NCI-H510A treated with DMSO at 0.1 percent for 48 hours (cell line): ENCODE measurements at places on chromosomes 5 and 9.
A peak's percentile ranks its signal among the peaks of the same experiment; 100 is the strongest.

GRCh38 chr9:69317081-69317480, 7.9 kb upstream of the ENTREP1 start:
- DNase-seq: no peak

- no peak for DNase-seq
These were observed 14.7 kb downstream of the IL31RA start for GRCh38 chr5:55865831-55866230.

- peak; percentile 24 for DNase-seq
These were observed 47.1 kb upstream of the POU4F3 start for GRCh38 chr5:146291421-146292074.

DNA sequence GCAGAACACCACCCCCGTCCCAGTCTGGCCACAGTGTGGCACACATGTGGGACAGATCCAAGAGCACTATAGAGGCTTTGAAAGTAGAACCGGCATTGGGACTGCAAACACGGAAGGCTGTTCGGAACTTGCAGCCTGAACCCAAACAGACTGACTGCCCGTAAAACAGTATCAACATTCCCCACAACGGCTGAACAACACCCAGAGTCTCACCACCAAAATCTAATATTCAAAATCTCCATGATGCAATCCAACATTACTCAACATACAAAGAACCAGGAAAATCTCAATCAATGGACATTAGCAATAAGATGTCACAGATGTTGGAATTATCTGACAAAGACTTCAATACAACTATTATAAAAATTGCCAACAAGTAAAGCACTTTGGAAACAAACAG, 82.3 kb downstream of the ROR2 start:
- DNase-seq: no peak

- DNase-seq: peak; percentile 65
These were observed 55.3 kb upstream of the IL17B start for GRCh38 chr5:149434162-149435014.

GRCh38 chr5:82494942-82495341, 216.8 kb upstream of the RPS23 start:
- DNase-seq: no peak

GRCh38 chr5:107063511-107063910, 607.2 kb downstream of the EFNA5 start:
- DNase-seq: no peak

GRCh38 chr9:4333787-4334186, 33.9 kb upstream of the GLIS3 start:
- no peak for DNase-seq

DNA sequence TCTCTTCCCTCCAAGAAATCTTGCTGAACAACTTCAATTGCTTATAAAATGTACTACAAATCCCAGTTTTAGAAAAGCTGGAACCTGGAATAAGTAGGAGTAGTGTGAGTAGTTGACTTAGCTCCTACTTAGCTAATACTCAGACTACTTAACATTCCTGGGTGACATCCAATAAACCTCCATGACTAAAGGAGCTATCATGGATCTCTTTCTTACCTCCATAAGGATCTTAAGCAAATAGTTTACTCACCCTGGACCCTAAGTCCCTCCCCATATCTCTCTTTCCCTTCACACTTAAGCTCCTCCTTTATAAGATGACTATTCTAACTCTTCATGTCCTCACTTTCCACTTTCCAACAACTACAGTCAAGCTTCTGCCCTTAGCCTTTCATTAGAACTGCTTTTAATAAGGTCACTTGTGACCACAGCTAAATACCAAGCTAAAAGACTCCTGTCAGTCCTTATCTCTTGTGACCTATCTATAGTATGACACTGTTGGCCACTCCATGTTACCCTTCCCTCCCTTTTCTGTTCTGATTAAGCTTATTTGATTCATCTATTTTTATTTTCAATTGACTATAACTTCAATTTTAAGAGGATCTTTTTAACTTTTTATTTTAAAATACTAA, 194.9 kb downstream of the RFX3 start:
- no peak for DNase-seq

- DNase-seq: no peak
These were observed 221.6 kb downstream of the SH3GL2 start for GRCh38 chr9:17800418-17800817.

- no peak for DNase-seq
These were observed 145.4 kb downstream of the ENTREP1 start for GRCh38 chr9:69470186-69470977.

GRCh38 chr5:87949676-87950631, 318.7 kb downstream of the TMEM161B start:
- DNase-seq: no peak

DNA sequence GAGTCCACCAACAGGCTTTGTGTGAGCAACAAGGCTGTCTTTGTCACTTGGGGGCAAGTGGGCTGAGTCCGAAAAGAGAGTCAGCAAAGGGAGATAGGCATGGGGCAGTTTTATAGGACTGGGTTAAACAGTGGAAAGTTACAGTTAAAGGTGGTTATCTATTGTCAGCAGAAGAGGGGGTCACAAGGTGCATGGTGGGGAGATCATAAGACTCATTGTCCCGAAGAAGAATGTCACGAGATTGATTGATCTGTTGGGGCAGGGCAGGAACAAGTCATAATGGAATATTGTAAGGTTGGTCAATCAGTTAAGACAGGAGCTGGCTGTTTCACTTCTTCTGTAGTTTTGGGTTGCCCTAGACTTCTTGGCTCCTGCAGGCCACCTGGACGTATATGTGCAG, 7.6 kb upstream of the HMGCS1 start:
- no peak for DNase-seq

- DNase-seq: no peak
These were observed 173.2 kb downstream of the PBX3 start for GRCh38 chr9:125920402-125920801.

DNA sequence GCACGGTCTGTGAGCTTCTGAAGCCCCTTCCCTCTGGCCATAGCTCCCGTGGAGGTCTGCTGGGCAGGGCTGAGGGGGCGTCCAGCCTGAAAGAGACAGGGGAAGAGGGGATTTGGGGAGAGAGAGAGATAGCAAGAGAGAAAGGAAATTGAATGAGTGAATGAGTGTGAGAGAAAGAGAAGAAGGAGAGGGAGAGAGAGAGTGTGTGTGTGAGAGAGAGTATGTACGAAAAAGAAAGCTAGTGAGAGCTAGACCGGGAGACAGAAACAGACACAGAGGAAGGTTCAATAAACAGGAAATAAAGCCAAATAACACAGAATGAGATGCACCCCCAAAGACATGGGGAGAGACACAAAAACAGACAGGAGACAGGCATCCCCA, 37.4 kb downstream of the PAX5 start:
- no peak for DNase-seq

GRCh38 chr9:116901260-116901659, 214.2 kb downstream of the TRIM32 start:
- DNase-seq: no peak

DNA sequence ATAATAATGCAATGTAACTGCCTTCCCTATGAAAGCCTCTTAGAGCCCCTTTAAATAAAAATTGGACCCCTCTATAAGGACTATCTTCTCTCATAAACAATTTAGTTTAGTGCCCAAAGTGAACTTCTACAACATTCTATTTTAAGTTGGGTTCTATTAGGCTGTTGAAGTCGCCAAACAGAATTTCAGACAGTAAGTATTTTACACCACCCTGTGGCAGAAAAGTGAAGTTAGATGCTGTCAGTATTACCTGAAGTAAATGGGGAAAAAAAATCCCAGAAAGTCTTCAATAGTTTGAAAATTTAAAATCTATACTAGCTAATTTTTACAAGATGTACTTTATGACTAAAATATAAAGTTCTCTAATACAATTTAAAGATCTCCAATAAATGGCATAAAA, 29.5 kb downstream of the CAAP1 start:
- DNase-seq: no peak

- peak; percentile 78 for DNase-seq
These were observed 69.2 kb upstream of the CCDC180 start for GRCh38 chr9:97237951-97238889.

DNA sequence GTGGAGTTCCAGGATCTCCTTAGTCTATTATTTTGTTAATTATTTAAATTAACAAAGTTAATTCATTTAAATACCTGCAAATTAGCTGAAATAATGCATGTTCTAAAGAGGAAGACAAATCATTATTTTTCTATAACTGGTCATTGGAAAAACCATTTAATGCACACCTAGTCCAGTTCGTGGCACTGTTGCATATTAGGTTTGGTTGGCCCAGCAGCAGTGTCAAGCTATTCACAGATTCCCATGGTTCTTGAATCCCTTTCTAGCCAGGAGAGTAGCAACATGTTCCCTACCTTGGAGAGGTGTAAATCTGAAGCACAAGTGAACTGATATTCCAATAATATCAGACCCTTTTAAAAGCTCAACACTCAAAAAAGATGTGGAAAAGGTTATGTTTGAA, 155.2 kb downstream of the TMEM161B start:
- DNase-seq: no peak

- no peak for DNase-seq
These were observed 227.0 kb downstream of the ZNF608 start for GRCh38 chr5:124519396-124519795.

DNA sequence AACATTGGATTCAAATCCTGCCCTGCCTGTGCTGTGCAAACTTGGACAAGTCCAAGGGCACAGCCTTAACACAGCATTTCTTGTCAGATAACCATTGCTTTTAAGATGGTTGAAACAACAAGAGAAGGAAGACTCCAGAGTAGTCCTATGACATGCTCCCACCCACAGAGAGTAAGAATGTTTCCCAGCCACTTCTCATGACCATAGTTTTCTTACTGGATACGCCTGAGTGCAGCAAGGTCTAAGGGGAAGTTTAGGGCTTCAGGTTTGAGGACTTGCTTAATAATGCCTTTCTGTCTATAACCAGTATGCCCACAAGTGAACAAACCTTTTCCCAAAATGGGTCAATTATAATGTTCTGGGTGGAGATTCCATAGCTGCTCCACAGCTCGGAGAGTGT, 126.4 kb downstream of the SLF1 start:
- no peak for DNase-seq

GRCh38 chr9:121639619-121640018, 11.8 kb upstream of the DAB2IP start:
- no peak for DNase-seq

DNA sequence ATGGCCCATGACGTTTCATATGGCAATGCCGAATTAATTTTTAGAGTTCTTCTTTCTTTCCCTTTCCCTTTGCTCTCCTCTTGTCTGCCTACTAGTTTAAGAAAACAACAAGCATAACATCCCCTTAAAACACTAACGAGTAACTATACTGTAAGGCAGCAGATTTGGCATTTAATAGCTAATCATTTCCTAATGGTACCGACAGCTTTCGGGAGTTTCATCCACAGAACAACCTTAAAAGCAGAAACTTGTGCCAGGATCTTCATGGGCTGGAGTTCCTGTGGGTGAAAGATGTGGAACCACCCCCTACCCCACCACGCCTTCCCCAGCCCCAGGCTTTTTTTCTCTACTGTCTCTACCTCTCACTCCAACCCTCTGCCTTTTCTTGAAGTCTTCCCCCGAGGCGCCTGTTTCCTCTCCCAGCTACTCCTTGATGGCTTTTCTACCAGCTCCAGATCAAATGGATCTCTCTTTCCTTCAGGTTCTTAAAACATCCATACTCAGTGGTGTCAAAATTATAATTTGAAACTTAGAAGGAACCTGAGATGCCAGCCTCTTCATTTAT, 319.5 kb downstream of the PIK3R1 start:
- DNase-seq: no peak

GRCh38 chr5:137142764-137143605, 356.1 kb downstream of the SPOCK1 start:
- no peak for DNase-seq

GRCh38 chr5:95718203-95718602, 12.9 kb upstream of the RHOBTB3 start:
- no peak for DNase-seq
